ENCODE measurements at places on chromosomes 4 and X.

- DNase-seq, result no peak
Observed at GRCh38 chr4:143359644-143360193, 23.0 kb downstream of the GAB1 start.

DNA sequence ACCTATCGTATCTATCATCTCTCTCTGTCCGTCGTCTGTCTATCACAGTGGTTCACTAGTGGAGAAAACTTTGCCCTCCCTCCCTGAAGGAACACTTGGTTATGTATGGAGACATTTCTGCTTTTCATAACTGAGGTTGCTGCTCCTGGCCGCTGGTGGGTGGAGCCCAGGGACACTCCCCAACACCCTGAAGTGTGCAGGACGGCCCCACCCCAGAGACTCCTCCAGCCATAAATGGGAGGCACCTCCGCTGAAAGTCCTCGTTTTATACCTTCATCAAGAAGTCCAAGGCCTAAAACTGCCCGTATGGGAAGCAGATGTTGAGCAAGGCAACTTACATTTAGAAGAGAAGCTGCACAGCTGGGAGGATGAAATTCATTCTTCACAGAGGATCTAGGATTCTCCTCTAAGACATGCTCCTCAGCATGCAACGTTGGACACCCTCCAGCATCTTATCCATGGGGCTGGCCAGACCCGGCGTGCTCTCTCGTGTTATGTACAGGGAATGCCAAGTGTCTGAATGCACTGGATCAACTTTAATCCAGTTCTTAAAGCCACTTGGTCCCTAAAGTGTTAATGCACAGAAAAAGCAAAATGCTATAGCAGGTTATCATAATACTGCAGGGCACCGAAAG, 43.5 kb downstream of the PRKX start:
- DNase-seq, result no peak

DNA sequence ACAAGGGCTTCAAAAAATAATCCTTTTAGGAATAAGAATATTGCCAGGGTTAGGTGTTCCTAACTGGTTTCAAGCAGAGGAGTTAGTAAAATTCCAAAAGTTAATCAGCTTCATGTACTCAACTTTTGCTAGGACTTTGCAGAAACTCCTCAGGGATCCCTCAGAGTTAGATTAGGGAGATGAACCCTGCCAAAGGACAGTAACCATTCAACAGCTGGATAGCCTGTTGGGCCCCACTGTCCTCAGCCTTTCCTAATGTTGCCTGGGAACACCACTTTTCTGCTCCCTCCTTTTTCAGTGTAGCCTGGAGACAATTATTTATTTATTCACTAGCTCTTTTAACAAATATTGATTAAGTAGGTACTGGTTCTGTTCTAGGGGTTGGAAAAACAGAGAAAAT, 53.8 kb downstream of the NFKB1 start:
- no peak for DNase-seq

- DNase-seq, result no peak
Observed at GRCh38 chr4:89765966-89766365, 71.0 kb downstream of the SNCA start.

DNA sequence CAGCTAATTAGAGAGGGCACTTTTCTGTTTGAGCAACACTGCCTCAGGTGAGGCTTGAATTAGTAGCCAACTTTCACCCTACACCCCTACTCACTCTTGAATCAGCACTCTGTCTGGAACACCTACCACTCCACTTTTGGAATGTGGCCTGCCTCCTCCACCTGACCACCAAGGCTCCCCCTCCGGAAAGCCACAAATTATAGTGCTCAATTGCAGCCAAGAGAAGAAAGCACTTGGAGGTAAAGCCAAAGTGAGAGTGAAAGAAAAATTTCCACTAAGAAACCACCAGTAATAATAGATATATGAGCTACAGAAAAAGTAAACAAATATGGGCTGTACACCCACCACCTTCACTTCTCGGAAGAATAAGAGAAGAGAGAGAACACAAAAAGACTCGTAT, 41.1 kb downstream of the PPP3CA start:
- DNase-seq, result no peak

DNA sequence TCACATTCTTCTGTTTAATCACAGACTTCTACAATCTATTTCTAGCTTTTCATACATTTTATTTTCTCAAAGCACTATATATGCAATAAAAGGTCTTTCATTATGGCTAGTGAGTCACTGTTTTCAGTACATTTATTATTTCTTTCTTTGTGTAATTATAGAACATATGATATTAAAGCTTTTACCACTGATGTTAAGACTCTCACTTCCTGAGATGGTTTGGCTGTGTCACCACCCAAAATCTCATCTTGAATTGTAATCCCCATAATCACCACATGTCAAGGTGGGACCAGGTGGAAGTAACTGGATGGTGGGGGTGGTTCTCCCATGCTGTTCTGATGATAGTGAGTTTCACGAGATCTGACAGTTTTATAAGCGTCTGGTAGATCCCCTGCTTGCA, 41.9 kb downstream of the UBA6 start:
- DNase-seq, result no peak

DNA sequence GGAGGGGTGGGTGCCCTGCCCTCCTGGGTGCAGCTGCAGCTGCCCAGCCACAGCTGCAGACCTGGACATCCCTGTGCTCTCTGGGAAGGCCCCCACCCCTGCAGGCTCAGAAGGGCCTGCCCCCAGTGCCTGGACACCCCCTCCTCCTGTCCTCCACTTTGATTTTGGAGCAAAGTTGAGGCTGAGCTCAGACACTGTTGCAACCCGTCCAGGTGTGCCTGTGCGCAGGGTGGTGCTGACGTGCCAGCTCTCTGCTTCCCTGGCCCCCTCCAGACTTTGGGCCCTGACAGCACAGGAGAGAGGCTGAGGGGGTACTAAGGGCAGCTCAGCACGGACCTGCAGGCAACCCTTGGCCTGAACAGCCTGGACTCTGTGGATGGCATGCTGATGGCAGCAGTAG, 750.3 kb downstream of the ARAP2 start:
- DNase-seq, result no peak

- no peak for DNase-seq
Observed at GRCh38 chr4:83281307-83281706, 3.3 kb downstream of the COQ2 start.

DNA sequence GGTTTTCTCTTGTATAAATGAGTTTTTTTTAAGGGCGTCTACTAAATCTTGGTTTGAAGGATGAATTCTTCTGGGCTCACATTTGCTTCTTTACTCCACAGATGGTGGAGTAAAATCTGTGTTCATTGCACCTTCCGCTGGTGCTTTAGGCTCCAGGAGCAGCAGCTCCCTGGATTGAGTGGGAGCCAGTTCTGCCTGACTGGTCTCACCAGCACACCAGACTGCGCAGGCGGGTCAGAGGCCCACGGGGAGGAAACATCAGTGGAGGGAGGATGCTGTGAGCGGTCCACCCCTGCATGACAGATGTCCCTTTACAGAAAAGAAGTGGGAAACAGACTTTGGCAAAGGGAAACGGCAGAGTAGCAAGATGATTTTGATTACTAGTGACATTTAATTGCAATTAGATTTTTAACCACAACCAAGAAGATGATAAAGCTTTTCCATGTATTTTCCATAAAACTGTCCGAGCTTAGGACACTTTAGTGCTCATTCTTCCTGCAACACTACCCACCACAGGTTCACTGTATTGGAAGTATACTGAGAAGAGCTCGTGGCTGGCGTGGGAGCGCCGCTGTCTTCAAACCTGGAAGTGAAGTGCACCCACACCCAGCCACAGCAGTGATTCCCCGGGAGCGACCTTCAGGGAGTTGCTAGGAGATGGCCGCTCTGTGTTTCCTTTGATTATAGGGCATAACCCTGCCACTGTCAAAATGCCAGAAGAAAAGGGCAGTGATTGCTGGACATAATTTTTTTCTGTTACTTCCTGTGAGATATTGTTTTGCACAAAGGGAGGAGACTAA, 95.2 kb downstream of the SORBS2 start:
- no peak for DNase-seq

- peak; percentile 37 for DNase-seq
Observed at GRCh38 chrX:102651242-102652011, at the start of gene GPRASP1. TSS of gene GPRASP1 (plus strand) at chrX:102651483. CDS start at chrX:102653914, 2,431 bp downstream.

- no peak for DNase-seq
Observed at GRCh38 chr4:82733636-82734035, 65.0 kb downstream of the SCD5 start.

DNA sequence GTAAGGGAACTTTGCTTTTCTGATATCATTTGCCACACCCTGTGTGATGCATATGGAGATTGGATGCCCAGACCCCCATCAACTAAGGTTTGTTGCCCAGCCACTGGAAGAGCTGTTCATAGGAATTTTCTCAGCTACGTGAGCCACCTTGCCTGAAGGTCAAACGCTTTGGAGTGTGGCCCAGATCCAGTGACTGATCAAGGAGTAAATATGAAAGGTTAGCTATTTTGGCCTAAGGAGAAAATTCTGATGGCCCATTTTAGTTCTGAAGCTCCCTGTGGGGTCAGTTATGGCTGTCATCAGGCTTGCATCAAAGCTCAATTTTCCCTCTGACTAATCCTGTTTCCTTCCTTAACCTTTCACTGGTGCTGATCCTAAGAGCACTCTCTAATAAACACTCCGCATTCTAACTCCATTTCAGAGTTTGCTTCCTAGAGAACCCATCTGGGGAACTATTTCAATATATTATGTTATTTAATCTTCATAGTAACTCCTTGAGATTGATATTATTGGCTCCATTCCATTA, 407.7 kb downstream of the SPRY1 start:
- no peak for DNase-seq

DNA sequence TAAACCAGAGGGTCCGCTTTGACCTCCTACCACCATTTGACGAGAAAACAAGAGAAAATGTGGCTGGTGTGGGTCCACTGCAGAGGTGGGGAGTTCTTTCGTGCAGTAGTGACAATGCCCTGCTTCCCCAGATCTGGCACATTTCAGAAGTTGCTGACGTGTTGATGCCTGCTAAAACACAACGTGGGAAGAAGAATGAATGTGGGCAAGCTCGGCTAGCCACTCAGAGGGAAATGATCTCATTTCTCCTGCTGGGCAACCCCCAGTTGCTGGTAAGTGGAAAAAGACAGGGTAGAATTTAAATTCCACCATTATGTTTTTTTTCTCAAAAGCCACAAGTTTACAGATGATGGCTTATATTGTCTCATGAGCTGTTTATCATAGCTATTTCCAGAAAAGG, 77.9 kb downstream of the LUZP4 start:
- DNase-seq, result no peak

DNA sequence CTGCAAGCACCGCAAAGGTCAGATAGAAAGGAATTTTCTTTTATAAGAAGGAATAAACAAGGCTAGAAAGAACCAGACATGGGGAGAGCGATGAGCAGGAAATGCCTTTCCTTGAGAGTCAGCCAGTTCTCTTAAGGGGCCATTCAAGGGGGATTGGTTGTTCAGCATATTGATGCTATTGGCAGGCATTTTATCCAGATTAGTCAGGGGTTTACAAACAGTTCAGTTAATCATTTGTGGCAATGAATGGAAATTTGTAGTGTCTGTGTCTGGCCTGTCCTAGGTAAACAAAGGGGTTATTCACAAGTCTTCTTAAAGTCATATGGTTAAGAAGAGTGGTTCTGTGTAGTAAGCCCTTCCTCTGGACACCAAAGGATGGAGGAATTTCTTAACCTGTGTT, 184.7 kb upstream of the FRMPD4 start:
- no peak for DNase-seq

DNA sequence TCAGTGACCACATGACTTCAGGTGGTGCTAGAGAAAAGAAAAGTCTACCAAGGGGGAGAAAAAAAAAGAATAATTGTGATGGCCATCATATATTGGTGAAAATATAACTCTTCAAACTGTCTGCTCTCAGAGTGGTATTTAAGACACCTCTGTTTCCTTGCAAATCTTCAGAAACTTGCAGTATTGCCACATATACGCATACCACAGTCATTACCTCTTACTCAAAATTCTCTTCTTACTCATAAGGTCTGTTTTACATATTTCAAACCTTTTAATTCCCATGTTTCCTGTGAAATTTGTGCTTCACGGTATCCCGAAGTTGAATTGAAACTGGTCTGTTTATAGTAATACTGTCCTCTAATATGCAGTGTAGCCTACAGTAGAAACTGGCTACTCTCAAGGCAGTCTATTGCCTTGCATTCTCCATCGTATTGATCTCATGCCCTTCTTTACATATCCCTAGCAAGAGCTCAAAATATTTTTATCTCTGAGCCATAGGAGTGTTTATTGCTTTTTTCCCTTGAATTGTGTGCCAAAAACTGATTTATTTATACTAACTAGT, 34.7 kb upstream of the LHFPL1 start:
- DNase-seq, result no peak

GRCh38 chrX:125137521-125137920, 182.2 kb upstream of the TEX13C start:
- no peak for DNase-seq

DNA sequence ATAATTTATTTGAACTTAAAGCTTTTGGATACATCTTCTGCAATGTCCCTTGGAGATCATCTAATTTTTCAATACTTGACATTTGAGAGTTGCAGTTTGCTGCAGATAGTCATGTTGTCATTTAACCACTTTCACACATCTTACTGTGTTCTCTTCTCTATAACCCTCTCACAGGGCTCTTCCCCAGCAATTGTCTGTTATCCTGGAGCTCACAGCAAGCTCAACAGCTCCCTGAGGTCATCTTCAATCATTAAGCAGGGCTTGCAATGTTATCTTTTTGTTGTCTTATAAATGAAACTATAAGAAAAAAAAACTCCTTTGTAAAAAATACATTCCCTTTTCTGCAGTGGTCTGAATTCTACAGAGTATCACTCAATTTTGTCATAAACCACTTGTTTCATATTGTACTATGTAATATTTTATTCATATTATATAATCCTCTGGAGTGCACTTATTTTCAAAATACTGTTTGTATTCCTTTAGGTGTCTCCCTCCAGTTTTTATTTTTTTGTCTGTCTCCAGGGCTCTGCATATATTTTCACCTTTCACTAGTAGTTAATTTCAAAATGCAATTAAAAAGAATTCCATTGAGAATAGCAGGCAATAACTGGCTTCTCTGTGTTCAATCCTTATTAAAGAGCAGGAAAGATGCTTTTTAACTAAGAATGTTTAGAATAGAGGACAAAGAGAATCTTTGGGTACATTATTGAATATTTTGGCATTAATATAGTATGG, 106.3 kb upstream of the ARSJ start:
- DNase-seq, result no peak

DNA sequence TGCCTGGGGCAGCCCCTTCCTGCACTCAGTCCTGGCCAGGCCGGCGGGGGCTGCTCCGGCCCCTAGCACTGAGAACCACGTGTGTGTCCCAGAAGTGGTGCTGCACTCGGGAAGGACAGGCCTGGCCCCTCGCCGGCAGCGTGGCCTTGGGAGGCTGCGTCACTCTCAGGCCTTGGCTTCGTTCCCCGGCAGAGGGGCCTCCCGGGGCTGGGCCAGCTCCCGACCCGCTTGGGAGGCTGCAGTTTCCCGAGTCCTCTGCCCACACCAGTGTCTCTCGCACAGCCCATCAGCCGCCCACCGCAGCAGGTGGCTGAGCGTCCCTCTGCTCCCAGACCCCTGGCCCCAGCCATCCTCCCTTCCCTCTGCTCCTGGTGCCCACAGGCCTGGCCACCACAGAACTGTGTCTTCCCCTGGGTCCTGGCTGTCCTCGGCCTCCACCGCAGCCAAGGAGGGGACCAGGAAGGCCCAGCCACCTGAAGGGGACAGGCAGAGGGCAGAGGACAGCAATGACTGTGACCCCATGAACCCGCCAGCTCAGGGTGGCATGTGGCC, 10.9 kb upstream of the CPLX1 start:
- DNase-seq, result no peak

- DNase-seq, result no peak
Observed at GRCh38 chr4:86221002-86221401, 138.9 kb downstream of the MAPK10 start.

- no peak for DNase-seq
Observed at GRCh38 chrX:24513416-24513815, 48.3 kb downstream of the PDK3 start.

- no peak for DNase-seq
Observed at GRCh38 chr4:49063670-49064069, 77.6 kb downstream of the CWH43 start.
